ENCODE measurements at places on chromosomes 13 and 19. TPM values are rescaled to one million over a fixed set of nuclear protein-coding genes. Genes with fewer than 3 reads are reported as not detected.

- no peak overlapping the region for H3K27ac ChIP-seq
- no peaks in the 10 kb centered on the region for H3K27me3 ChIP-seq
- DNase-seq, result no peak
- no peaks in the 10 kb centered on the region for H3K4me1 ChIP-seq
- no peaks in the 10 kb centered on the region for H3K36me3 ChIP-seq
These were observed 197.0 kb downstream of the MZT1 start for GRCh38 chr13:72530471-72530870.

DNA sequence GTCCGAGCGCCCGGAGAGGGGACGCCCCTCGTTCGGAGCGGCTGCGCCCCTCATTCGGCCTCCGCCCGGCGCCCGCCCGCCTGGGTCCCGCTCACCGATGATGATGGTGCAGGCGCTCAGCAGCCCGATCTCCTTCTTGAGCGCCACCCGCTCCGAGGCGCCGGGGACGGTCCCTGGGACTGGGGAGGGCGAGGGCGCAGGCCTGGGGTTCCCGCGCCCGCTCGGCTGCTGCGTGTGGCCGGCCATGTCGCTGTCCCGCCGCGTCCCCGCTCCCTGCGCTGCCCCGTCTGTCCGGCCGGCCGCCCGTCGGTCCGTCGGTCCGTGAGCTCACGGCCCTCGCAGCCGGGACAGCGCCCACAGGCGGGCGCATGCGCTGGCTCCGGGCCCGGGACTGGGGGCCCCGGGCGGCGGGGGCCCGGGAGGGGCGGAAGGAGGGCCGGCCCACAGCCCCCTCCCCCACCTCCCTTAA, at the start of gene SLC7A10:
TSS of gene SLC7A10 (minus strand) at position 393 of the 469 bp plus-strand sequence. CDS start at position 246, 147 bp downstream.
- no peaks in the 10 kb centered on the region for H3K36me3 ChIP-seq
- no peak within 1 kb of the TSS for H3K4me3 ChIP-seq
- DNase-seq, result no peak
- no peak within 1 kb of the TSS for H3K27ac ChIP-seq

DNA sequence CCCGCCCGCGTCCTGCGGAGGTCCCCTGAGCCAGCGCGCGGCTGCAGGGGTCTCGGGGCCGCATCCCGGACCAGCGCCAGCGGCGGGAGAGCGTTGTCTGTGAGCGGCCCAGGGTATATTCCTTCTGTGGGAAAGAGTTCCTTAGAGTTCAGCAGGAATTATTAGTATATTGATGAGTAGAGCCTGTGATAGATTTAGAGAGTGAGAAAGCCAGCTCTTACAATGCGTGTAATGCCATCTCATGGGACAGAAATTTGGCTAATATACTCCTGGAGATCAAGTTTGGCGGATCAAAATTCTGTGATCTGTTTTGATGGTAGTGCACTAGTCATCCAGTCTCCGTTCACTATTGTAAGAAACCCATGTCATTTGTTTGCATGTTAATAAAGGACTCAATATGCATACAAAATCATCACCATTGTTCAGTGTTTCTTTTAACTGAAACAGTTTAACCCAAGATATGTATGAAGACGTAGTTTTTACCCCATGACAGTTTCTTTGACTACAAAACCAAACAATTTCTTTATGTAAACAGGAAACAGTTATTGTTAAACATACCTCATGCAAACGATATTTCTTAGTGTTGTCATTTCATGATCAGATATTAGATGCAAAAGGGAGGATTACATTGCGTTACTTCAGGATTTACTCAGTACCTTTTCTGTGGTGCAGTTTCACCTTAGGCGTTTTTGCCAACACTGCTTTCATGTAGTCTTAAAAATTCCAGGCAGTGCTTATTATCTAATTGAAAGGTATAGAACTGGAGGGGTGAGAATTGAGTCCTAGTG, 9.9 kb downstream of the TNFRSF19 start:
- DNase-seq, result no peak
- peaks cover 9% of the 10 kb centered on the region for H3K27me3 ChIP-seq
- H3K27ac ChIP-seq, result no peak overlapping the region
- no peaks in the 10 kb centered on the region for H3K36me3 ChIP-seq

GRCh38 chr19:789701-790060, 7.6 kb upstream of the PTBP1 start:
- no peak overlapping the region for H3K4me3 ChIP-seq
- DNase-seq, result no peak
- H3K4me1 ChIP-seq, result no peaks in the 10 kb centered on the region
- no peaks in the 10 kb centered on the region for H3K27me3 ChIP-seq
- H3K36me3 ChIP-seq, result no peaks in the 10 kb centered on the region

- no peaks in the 10 kb centered on the region for H3K27me3 ChIP-seq
- H3K4me1 ChIP-seq, result no peaks in the 10 kb centered on the region
- H3K36me3 ChIP-seq, result no peaks in the 10 kb centered on the region
- peak overlapping the region; percentile 6 for H3K27ac ChIP-seq
These were observed 73.0 kb downstream of the ZNF100 start for GRCh38 chr19:21694171-21694906.

- no peaks in the 10 kb centered on the region for H3K4me1 ChIP-seq
- H3K4me3 ChIP-seq, result no peak overlapping the region
- no peak for DNase-seq
- H3K27ac ChIP-seq, result no peak overlapping the region
- H3K27me3 ChIP-seq, result no peaks in the 10 kb centered on the region
These were observed 181.0 kb upstream of the GPR12 start for GRCh38 chr13:26941345-26942174.

GRCh38 chr13:41383386-41383785, 72.3 kb downstream of the NAA16 start:
- H3K4me3 ChIP-seq, result no peak overlapping the region
- H3K4me1 ChIP-seq, result peaks cover 5% of the 10 kb centered on the region
- no peaks in the 10 kb centered on the region for H3K27me3 ChIP-seq
- DNase-seq, result no peak

DNA sequence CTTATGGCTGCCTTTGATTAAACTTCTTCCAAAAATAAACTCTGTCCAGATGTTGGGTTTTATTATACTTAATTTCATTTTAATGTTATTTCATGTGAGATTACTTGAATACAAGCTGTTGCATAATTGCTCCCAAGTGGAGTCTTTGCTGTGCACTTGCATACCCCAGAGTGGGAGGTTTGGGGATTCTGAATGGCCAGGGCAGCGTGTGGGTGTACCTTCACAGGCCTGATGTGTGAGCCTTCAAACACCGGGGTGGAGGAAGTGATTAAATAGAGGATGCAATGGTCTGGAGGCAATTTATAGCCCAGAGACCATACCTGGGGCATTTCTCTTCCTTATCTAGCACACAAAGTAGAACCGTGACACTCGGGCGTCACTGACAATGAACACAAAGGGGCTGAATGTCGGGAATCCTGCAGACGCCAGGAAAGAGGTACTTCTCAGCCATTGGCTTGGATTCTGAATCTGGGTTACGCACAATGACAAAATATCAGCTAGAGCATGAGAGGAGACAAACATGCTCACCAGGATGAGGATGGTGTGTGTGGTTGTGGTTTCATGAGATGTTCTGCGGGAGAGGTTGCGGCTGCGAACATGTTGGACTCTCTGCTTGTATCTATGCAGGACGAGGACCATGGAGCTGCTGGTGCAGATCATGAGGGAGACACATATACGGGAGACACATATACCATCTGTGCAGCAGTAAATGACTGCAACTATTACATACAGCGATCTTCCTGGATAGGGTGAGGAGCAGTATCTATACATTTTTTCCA, 7.1 kb upstream of the LILRA5 start:
- no peak for DNase-seq
- H3K27me3 ChIP-seq, result no peaks in the 10 kb centered on the region
- no peak overlapping the region for H3K4me3 ChIP-seq
- H3K4me1 ChIP-seq, result no peaks in the 10 kb centered on the region
- H3K27ac ChIP-seq, result no peak overlapping the region
- no peaks in the 10 kb centered on the region for H3K36me3 ChIP-seq

The APOC4 gene
- total RNA-seq, result not detected

The TPGS1 gene
- total RNA-seq, result 18.6 TPM

The ZNF382 gene
- total RNA-seq, result 10.3 TPM

The METTL21C gene
- not detected for total RNA-seq

The OR10H1 gene
- total RNA-seq, result not detected

The CCL25 gene
- not detected for total RNA-seq

Measured in CD8-positive, alpha-beta memory T cell (primary cell).